ENCODE measurements at places on chromosomes 4 and X. TPM values are rescaled to one million over a fixed set of nuclear protein-coding genes. Genes with fewer than 3 reads are reported as not detected.

GRCh38 chr4:156261230-156261629 lies 307.6 kb upstream of the CTSO start:
- DNase-seq: no peak

GRCh38 chrX:83077606-83078005 lies 430.5 kb upstream of the POU3F4 start:
- no peak for DNase-seq

The OSTC gene
- 245 TPM for polyA plus RNA-seq

The SATL1 gene
- 0.39 TPM for polyA plus RNA-seq

DNA sequence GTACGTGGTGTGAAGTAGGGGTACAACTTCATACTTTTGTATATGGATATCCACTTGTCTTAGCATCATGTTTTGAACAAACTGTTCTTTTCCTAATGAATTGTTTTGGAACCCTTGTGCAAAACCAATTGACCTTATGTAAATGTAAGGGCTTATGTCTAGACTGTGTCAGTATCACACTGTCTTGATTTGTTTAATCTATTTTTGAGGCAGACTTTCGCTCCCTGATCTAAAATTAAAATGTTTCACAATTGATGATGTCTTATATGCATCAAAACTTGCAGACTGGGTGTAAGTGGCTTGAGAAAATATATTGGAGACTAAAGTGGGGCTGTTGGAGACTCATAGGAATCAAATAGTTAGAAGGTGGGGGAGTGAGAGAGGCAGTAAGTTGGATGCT lies 25.2 kb downstream of the REPS2 start:
- DNase-seq: no peak

DNA sequence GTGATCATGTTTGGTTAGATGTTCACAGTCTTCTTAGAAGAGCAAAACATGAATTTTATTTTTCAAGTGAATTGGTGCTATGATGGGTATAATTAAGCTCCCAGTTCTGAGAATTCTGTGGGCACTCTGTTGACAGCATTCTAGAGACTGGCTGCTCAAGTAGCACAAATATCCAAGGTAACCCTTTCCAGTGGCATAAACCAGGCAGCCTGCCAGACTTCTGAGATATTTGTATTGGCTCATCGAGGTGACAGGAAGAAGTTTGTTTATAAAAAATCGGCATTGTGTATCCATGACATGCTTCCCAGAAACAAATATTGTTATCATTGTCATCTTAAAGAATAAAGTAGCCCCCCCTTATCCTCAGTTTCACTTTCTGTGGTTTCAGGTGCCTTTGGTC lies 28.3 kb downstream of the LANCL3 start:
- no peak for DNase-seq

The BBS7 gene
- polyA plus RNA-seq: 27.7 TPM

DNA sequence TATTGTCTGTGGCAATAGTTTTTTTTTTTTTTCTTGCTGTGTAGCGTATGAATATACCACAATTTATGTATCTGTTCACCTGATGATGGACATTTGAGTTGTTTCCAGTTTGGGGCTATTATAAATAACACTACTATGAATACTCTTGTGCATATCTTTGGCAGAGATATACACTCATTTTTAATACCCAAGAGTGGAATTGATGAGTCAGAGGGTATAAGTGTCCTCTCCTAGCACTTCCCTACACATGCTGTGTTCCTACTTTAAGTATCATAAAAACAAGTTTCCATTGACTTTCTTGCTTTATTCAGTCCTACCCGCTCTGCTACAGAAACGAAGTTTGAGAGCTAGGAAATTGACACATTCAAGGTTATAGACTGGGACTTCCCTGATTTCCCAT lies 39.8 kb downstream of the XIAP start:
- no peak for DNase-seq

GRCh38 chr4:128536746-128537145 lies 249.1 kb upstream of the PGRMC2 start:
- DNase-seq: no peak

DNA sequence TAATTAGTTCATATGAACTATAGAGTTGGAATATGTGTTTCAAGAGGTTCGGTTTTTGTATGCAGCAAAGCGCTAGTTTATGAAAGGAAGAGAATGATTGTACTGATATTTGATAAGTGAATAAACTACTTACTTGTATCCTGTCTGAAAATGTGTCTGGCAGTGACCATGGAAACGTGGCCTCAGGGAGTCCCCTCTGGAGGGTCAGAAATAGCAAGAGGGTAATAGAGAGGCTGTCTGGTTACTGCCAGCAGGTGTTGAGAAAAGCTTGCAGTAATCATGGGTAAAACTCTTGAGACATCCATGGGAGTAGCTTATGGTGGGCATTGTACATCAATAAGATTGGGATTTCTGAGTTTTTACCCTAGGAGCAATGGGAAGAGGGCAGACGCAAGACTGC lies 77.1 kb downstream of the DCLK2 start:
- no peak for DNase-seq

The PPP4R3C gene
- not detected for polyA plus RNA-seq

DNA sequence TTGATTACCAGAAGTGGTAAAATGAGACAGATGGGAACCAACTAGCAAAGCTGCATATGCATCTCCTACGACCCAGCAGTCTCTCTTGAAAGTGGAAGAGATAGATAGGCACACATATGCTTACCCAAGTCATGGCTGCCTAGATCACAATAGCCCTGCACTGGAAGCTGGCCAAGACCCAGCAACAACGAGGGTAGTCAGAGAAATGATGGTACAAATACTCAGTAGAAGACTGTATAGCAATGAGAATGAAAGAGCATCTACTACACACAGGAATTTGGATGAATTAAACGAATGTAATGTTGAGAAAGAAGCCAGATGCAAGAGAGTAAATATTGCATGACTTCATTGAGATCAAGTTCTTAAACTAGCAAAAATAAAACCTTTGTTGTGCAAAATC lies 100.3 kb upstream of the FAT1 start:
- DNase-seq: no peak

The ZGRF1 gene
- polyA plus RNA-seq: 16.6 TPM

The SMARCA1 gene
- 110 TPM for polyA plus RNA-seq

DNA sequence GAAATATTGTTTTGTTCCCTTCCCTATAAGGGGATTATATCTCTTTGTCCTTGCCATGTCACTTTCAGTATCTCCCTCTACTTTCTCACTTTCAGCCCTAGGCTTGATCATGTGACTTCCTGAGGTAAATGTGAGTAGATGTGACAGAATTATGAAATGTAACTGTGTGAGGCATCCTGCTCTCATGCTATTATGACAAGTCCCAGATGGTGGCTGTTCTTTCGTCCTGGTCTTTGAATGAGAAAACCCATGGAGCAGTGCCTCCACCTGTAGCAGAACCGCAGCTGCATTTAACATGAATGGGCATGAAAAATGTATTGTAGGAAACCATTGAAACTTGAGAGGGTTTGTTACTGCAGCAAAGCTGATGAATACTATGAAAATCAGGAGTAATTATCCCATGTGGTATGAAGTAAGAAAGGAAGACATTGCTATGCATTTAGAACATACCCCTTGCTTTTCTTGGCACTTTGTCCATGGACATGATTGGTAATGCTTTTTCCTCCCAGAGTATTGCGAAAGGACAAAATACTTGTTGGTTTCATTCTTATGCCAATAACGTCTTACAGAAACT lies 202.2 kb upstream of the GPRIN3 start:
- no peak for DNase-seq

The MBNL3 gene
- 31.3 TPM for polyA plus RNA-seq

The BTK gene
- polyA plus RNA-seq: 4.0 TPM

The PCDH11X gene
- polyA plus RNA-seq: 0.06 TPM

DNA sequence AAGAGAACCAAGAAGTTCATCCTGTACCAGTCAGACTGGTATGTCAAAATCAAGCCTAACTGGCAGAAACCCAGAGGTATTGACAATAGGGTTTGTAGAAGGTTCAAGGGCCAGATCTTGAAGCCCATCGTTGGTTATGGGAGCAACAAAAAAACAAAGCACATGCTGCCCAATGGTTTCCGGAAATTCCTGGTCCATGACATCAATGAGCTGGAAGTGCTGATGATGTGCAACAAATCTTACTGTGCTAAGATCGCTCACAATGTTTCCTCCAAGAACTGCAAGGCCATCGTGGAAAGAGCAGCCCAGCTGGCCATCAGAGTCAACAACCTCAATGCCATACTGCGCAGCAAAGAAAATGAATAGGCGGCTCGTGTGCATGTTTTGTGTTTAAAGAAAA lies 172.7 kb upstream of the MED14 start:
- DNase-seq: no peak

The TRMT44 gene
- 17.6 TPM for polyA plus RNA-seq

DNA sequence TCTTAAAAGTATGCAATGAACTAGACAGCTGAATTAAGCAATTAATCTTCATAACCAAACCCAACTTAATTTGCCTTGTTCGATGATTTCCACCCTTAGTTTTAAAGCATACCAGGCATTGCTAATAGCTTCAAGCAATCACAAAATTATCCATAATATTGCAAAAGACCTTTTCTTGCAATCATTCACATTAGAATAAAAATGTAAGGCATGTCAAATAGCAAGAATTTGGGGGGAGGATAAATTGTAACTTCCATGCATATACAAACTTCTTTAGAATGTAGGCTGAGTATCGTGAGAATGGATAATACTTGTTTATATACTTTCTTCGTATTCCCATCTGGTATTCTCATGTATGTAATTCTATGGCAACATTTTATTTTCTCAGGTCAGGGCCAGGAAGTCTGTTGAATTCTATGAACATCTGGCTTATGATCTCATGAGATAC lies 28.7 kb upstream of the BMP2K start:
- DNase-seq: no peak

The SLC25A4 gene
- polyA plus RNA-seq: 41.1 TPM

The MAP7D2 gene
- polyA plus RNA-seq: 4.0 TPM

DNA sequence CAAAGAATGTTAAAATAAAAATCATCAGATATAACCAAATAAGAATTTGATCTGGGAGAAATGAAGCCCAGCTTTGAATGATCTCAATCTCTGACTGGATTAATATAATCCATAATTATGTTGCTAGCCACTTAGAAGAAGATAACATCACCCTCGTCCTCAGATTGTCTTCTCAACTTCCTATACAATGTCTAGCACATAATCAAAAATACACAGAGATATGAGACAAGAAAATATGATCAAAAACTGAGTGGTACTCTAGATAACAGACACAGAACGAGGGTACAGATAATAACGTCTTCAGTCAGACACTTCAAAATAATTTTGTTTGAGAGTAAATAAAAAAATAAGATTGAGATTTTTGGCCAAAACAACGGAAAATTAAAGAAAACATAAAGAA lies 47.1 kb downstream of the EVC2 start:
- DNase-seq: no peak

The RASL11B gene
- polyA plus RNA-seq: 37.3 TPM

- no peak for DNase-seq
Measured at GRCh38 chr4:38194047-38194602, 233.9 kb downstream of the PTTG2 start.

- DNase-seq: no peak
Measured at GRCh38 chr4:6377626-6378492, 94.6 kb downstream of the PPP2R2C start.

GRCh38 chr4:96102541-96103026 lies 262.7 kb downstream of the PDHA2 start:
- no peak for DNase-seq

The DUSP21 gene
- polyA plus RNA-seq: not detected

- DNase-seq: no peak
Measured at GRCh38 chr4:3682236-3683076, 83.7 kb upstream of the ADRA2C start.

- DNase-seq: no peak
Measured at GRCh38 chr4:62881901-62882300, 1527.3 kb downstream of the TECRL start.

GRCh38 chr4:124111411-124111810 lies 601.1 kb downstream of the ANKRD50 start:
- DNase-seq: no peak

DNA sequence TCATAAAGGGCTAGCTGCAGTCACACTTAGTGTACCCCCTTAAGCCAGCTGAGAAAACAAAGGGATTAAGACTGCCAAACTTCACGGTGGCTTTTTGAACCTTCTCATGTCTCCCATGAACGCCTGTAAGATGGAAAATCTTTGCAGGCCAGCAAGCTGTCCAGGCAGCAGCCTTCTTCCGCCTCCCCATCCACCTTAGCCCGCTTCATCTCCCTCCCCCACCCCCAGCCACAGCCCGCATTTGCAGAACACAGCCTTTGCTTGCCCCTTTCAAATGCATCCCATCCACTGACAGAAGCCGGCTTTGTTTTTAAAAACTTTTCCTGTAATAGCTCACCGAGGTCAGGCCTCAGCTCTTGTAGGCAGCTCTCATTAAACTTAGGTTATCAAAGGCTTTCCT lies 113.8 kb upstream of the FAM9B start:
- no peak for DNase-seq

GRCh38 chr4:86048426-86048825 lies 311.4 kb downstream of the MAPK10 start:
- DNase-seq: no peak

The PNMA5 gene
- polyA plus RNA-seq: 0.30 TPM

The WDR45 gene
- 54.0 TPM for polyA plus RNA-seq

DNA sequence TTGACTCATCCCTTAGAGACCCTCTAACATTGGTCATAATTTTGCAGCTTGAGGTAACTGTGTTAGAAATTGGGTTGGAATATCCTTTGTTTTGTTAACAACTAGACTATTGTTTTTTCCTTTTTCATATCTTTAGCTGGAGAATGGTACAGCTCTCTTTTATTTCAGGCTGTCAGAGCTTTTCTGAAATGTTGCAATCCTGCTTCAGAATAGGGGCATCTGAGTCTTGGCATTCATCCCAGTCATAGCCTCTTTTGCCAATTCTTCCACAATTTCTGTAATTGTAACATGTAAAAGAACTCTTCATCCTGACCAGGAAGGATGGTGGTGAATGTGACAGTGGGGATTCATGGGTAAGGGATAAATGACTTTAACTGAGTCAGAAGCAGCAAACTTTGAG lies 128.7 kb downstream of the FHIP1A start:
- no peak for DNase-seq

The SPANXN3 gene
- polyA plus RNA-seq: not detected

DNA sequence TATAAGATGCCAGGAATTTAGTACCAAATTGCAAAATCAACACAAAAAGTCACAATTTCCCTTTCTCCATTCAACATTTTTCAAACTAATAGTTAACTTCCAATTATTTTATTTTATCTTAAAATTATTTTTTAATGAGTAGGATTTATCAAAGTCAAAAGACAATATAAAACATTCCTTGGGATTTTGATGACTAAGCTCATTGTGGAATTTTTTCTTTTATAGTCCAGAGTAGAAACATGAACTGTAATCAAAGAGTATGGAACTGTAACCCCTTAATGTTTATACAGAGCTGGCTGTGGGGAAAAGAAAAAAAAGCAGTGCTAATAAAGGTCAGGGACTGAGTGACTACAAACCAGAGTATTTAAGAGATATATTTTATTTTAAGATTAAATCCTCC lies 368.6 kb upstream of the CPXCR1 start:
- no peak for DNase-seq

DNA sequence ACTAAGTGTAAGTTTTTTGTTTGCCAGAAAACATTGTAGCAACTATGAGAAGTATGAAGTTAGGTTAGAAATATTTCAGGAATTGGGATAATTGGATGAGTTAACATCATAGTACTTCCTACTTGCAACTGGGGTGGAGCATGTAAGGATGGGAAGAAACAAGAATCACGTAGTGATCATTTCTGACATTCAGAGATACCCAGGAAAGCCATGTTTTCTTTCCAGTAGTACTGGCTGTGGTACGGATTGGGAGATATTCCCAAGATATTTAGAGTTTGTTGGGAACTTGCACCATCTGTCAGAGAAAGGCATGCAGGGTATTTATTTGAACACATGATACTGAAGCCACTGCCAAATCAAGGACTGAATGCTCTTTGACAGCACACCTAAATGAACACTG lies 87.6 kb upstream of the SLC4A4 start:
- DNase-seq: no peak

All from renal cortex interstitium (tissue), 15 donors.